IMR-90 (cell line): ENCODE measurements at places on chromosomes 16 and 17. TPM values are rescaled to one million over a fixed set of nuclear protein-coding genes. Genes with fewer than 3 reads are reported as not detected.

DNA sequence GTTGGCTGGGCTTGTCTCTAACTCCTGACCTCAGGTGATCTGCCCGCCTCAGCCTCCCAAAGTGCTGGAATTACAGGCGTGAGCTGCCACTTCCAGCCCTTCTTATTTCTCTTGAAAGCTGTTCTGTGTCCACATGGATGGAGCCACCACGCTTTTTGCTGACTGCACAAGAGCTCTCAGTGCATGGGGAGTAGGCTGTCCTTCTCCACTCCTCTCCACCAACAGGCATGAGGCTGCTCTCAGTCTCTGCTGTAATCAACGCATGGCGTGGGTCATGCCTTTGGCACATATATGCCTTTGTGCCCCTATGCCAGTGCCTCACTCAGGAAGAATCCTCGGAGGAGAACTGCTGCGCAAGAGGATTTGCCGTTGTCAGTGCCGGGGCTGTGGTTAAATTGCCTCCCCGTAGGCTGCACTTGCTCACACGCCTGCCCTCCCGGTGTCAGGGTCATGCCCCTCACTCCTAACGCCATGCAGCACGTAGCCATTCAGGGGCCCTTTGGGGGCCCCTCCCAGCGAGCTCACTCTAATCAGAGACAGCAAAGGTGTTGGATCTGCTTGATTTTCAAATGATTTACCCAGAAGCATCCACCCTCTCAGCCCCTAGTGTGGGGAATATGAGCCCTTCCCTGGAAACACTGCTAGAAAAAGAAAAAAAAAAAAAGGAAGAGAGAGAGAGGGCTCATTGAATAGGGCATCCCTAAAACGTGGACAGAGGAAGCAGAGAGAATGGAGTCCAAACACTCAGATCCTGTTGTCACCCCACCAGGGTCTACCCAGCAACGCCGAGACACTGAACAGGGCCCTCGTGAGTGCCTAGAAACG is 47.5 kb upstream of the ZCCHC14 start:
- no peak overlapping the region for H3K27ac ChIP-seq
- peaks cover 17% of the 10 kb centered on the region for H3K27me3 ChIP-seq
- no peaks in the 10 kb centered on the region for H3K36me3 ChIP-seq
- no peak overlapping the region for H3K4me3 ChIP-seq

DNA sequence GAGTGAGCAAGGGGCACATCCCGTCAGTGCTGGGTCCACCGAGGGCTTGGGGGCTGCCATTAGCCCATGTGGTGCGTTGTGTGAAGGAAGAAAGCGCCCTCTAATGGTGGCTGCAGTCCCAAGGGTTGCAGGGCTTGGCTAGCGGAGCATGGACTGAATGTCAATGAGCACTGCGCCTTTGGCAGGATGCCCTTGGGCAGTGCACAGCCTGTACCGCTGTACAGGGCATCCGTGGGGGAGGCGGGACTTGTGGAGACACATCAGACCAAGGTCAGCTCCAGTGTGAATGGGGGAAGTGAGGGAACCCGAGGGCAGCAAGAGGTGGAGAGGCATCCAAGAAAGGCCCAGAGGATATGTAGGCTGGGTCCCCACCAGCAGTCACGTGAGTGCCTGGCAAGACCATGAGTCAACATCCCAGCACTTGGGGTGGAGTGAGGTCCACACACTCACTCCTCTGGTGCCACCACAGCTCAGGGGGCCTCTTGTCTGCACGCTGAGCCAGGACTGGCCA is 75.5 kb upstream of the MED9 start:
- H3K27ac ChIP-seq, result no peak overlapping the region
- no peak for DNase-seq
- no peaks in the 10 kb centered on the region for H3K27me3 ChIP-seq
- H3K4me1 ChIP-seq, result peaks cover 11% of the 10 kb centered on the region

- no peak overlapping the region for H3K27ac ChIP-seq
- H3K36me3 ChIP-seq, result no peaks in the 10 kb centered on the region
- peaks cover 16% of the 10 kb centered on the region for H3K4me1 ChIP-seq
- no peaks in the 10 kb centered on the region for H3K27me3 ChIP-seq
- H3K4me3 ChIP-seq, result no peak overlapping the region
- DNase-seq, result peak; percentile 70
Measured at GRCh38 chr17:77131904-77132303, 8.9 kb upstream of the SEC14L1 start.

DNA sequence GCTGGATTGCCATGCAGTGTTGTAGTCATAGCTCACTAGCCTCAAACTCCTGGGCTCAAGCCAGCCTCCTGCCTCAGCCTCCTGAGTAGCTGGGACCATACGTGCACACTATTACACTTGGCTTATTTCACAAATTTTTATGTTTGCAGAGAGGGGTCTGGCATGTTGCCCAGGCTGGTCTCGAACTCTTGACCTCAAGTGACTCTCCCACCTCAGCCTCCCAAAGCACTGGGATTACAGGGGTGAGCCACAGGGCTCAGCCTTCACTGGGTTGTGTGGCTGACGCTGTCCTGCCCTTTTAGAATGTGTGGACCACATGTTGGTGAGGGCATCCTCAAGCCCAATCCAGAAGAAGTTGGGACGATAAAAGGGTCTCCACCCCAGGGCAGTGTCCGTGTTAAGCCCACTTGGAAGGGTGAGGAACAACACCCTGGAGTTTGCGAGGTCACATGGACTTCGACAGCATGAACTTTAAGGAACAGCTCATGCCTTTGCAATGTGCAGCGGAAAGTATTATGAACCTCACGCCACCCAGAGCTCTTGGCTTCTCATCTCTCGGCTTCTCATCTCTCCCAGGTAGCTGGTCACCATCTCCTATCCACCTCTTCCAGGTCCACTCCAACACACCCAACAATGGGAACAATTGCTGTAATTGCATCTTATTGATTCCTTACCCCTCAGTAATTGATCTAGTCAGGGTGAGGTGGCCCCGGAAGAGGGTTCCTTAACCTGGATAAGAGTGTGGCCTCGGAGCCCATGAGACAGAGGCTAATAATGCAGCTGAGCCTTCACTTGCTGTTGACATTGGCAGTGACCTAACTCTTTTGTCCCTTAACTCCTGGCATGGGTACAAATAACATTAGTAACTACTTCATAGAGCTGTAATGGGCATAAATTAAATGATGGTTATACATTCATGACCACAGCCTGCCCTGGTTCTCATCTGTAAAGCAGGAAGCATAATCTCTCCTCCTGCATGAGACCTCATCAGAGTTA is 6.7 kb downstream of the FOXL1 start:
- H3K36me3 ChIP-seq, result peaks cover 3% of the 10 kb centered on the region; the same call in 1 of the 2 replicates
- DNase-seq, result no peak
- H3K27ac ChIP-seq, result peak overlapping the region; percentile 1; the same call in 1 of the 2 replicates
- H3K4me3 ChIP-seq, result no peak overlapping the region

- no peaks in the 10 kb centered on the region for H3K27me3 ChIP-seq
- DNase-seq, result no peak
- no peak overlapping the region for H3K4me3 ChIP-seq
- H3K4me1 ChIP-seq, result no peaks in the 10 kb centered on the region
Measured at GRCh38 chr16:20610211-20610891, 34.2 kb upstream of the ACSM2B start.

- H3K27ac ChIP-seq, result no peak overlapping the region
- H3K36me3 ChIP-seq, result no peaks in the 10 kb centered on the region
Measured at GRCh38 chr17:27754549-27754948, 45.8 kb downstream of the NOS2 start.

- no peak for DNase-seq
- H3K36me3 ChIP-seq, result peaks cover 1% of the 10 kb centered on the region; the same call in 1 of the 2 replicates
- peaks cover 21% of the 10 kb centered on the region for H3K4me1 ChIP-seq
Measured at GRCh38 chr16:11161439-11161838, 94.6 kb downstream of the SOCS1 start.

DNA sequence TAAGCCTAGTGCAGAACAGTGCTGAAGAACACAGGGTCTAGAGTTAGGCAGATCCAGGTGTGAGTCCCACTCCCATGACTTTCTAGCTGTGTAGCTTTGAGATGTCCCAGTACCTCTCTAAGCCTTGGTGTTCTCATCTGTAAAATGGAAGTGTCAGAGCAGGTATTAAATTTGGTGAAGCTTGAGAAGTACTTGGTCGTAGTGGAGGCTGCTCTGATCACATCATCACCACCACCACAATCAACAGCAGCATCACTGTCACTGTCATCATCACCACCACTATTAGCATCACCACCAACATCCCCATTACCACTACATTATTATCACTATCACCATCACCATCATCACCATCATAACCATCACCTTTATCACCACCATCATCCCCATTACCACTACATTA is 132.1 kb downstream of the CMIP start:
- H3K27me3 ChIP-seq, result no peaks in the 10 kb centered on the region
- DNase-seq, result no peak
- H3K4me1 ChIP-seq, result no peaks in the 10 kb centered on the region
- H3K27ac ChIP-seq, result no peak overlapping the region

Gene HS3ST3B1
- 4.3 and 5.8 TPM in 2 replicates for total RNA-seq

GRCh38 chr17:80649672-80650330 is 105.2 kb downstream of the RPTOR start:
- H3K36me3 ChIP-seq, result no peaks in the 10 kb centered on the region
- peak; percentile 92 for DNase-seq
- H3K27me3 ChIP-seq, result no peaks in the 10 kb centered on the region
- peaks cover 20% of the 10 kb centered on the region for H3K4me1 ChIP-seq

- H3K27me3 ChIP-seq, result peaks cover 30% of the 10 kb centered on the region
- no peaks in the 10 kb centered on the region for H3K4me1 ChIP-seq
- H3K4me3 ChIP-seq, result no peak overlapping the region
- no peak overlapping the region for H3K27ac ChIP-seq
Measured at GRCh38 chr17:79255926-79256585, 181.4 kb downstream of the ENGASE start.

Gene NPTX1
- total RNA-seq, result 20.8 and 23.3 TPM in 2 replicates

GRCh38 chr17:27384261-27384701 is 72.0 kb upstream of the KSR1 start:
- no peaks in the 10 kb centered on the region for H3K36me3 ChIP-seq
- peak; percentile 96 for DNase-seq
- no peaks in the 10 kb centered on the region for H3K27me3 ChIP-seq
- H3K4me3 ChIP-seq, result no peak overlapping the region
- H3K27ac ChIP-seq, result no peak overlapping the region; the same call in 1 of the 2 replicates
- peaks cover 16% of the 10 kb centered on the region for H3K4me1 ChIP-seq

DNA sequence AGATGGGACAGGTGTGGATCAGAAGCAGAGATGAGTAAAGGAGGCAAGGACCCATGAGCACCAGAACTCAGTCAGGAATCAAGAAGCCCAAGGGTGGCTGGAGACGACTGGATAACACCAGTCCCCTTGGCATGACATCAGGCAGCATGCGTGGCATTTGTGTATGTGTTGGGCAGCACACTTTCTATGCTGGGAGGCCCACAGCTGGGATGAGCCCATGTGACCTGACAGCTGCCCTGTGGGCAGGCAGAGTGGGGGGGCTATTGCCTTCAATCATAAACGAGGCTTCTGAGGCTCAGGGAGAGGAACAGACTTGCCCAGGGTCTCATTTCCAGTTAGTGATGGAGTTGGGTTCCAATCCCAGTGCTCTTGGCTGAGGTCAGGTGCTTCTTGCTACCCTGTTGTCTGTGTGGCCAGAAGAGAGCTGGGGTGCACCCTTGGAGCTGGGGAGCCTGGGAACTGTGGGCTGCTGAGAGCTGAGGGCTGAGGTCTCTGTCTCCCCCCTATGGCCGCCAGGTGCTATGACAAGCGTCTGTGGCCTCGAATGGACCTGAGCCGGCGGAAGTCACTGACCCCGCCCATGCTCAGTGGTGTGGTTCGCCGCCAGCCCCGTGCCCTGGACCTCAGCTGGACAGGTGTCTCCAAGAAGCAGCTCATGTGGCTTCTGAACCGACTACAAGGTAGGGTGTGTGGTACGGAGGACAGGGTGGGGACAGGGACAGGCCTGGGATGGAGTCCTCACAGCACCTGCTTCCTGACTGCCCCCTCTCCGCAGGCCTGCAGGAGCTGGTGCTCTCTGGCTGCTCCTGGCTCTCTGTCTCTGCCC is 7.1 kb upstream of the ORAI3 start:
- H3K4me3 ChIP-seq, result no peak overlapping the region
- DNase-seq, result peak; percentile 58
- H3K27me3 ChIP-seq, result no peaks in the 10 kb centered on the region
- no peak overlapping the region for H3K27ac ChIP-seq

GRCh38 chr16:66746682-66747081 is 4.7 kb downstream of the DYNC1LI2 start:
- H3K4me3 ChIP-seq, result no peak overlapping the region
- peaks cover 42% of the 10 kb centered on the region for H3K36me3 ChIP-seq
- H3K27me3 ChIP-seq, result no peaks in the 10 kb centered on the region
- H3K27ac ChIP-seq, result no peak overlapping the region
- DNase-seq, result no peak

DNA sequence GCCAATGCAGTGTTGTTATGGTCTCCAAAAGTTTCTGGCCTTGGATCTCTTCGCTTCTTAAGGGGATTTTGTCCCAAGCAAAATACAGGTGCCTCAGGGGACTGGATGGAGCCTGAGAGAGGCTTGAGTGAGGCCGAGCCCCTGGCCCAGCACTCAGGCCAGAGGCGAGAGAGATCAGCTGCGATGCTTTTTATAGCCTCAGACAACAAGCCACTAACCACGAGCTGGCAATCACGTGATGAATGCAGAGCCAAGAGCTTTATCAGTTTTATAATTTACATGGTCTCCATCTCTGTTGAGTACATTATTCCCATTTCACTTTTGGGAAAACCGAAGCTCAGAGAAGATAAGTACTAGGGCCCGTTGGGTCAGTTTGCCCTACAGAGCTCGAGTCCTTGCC is 360.0 kb upstream of the CDH5 start:
- peaks cover 21% of the 10 kb centered on the region for H3K4me1 ChIP-seq
- H3K36me3 ChIP-seq, result no peaks in the 10 kb centered on the region
- H3K27me3 ChIP-seq, result no peaks in the 10 kb centered on the region
- no peak overlapping the region for H3K4me3 ChIP-seq
- DNase-seq, result no peak

GRCh38 chr17:45220079-45220478 is 1.6 kb upstream of the FMNL1 start:
- H3K27me3 ChIP-seq, result peaks cover 15% of the 10 kb centered on the region
- H3K4me1 ChIP-seq, result peaks cover 9% of the 10 kb centered on the region; the same call in 1 of the 2 replicates
- no peak for DNase-seq
- H3K27ac ChIP-seq, result no peak overlapping the region
- no peaks in the 10 kb centered on the region for H3K36me3 ChIP-seq
- no peak overlapping the region for H3K4me3 ChIP-seq

Gene KRTAP3-2
- not detected in 2 replicates for total RNA-seq
